ENCODE measurements at places on chromosomes 7 and 10.
A peak's percentile ranks its signal among the peaks of the same experiment; 100 is the strongest.

DNA sequence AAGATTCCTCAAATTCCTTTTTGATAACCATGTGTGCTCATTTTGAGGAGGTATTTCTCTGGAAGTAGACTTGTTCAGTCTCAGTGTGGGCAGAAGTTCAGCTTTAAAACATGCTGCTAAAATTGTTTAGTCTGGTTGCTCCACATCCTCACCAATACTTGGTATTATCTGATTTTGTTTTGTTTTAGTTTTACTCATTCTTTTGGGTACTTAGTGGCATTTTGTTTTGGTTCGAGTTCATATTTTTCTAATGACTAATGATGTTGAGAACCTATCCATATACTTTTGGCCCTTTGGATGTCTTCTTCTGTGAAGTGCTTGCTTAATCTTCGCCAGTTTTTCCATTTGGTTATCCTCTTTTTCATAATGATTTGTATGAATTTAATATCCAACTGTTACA is 694.2 kb upstream of the FZD8 start:
- no peak for DNase-seq

DNA sequence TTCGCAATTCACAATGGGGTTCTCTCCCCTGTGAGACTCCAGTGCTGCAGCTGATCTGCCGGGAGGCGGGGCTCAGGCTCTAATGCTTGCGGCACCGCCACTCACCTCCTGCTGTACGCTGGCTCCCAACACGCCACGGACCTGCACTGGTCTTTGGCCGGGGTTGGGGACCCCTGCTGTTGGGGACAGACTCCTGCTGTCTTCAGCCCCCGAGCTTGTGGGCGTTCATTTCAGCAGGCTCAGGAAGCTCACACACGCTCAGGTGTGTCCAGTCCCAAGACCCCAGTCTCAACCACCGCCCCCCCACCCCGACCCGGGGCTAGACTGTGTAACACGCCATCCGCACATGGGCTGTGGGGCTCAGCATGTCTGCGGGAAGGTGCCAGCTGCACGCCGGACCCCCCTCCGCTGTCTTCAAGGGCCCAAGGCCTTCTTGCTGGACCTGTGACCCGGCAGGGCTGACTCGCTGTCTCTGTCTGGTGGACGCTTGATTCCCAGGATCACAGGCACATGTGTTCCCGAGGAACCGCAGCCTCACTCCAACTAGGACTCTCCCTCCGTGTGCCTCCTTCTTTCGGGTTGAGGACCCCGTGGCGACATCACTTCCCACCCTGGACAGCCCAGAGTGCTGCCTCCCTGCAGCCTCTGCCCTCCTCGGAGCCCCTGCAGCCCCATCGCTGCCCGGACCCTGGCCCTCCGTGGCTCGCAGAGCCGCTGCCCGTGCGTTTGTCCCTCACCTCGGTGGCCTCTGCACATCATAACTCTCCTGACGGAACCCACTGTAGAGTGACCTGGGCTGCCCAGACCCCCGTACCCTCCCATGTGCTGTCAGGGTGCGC is 106.4 kb downstream of the DNAJB6 start:
- peak; percentile 35 for DNase-seq

DNA sequence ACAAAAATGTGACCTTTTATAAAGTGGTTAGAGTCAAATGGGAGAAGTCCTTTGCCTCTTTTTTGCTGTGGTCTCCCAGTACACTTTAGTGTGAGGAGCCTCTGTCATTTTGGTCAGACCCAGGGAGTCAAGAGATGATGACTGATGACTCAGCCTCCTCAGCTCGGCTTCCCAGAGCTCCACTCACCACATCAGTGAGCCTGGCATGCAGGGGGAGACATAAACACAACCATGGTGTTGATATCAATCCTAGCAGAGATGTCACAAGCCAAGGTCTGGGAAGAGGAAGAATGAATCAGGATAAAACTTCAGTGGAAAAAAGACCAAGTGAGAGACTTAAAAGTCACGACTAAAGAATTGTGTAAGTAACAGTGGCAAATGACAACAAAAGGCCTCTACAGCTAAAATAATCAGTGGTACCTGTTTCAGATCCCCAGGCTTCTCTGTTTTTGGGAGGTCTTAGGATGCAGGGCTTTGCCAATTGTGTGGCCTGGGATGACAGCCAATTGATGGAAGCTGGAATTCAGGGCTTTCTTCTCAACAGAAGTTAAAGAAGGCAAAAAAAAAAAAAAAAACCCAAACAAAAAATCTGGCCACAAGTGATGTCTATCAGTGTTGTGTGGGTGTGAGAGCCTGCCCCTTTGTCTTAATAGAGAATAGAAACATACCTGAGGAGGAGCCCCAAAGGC is 50.2 kb downstream of the TFAM start:
- DNase-seq: peak; percentile 44

DNA sequence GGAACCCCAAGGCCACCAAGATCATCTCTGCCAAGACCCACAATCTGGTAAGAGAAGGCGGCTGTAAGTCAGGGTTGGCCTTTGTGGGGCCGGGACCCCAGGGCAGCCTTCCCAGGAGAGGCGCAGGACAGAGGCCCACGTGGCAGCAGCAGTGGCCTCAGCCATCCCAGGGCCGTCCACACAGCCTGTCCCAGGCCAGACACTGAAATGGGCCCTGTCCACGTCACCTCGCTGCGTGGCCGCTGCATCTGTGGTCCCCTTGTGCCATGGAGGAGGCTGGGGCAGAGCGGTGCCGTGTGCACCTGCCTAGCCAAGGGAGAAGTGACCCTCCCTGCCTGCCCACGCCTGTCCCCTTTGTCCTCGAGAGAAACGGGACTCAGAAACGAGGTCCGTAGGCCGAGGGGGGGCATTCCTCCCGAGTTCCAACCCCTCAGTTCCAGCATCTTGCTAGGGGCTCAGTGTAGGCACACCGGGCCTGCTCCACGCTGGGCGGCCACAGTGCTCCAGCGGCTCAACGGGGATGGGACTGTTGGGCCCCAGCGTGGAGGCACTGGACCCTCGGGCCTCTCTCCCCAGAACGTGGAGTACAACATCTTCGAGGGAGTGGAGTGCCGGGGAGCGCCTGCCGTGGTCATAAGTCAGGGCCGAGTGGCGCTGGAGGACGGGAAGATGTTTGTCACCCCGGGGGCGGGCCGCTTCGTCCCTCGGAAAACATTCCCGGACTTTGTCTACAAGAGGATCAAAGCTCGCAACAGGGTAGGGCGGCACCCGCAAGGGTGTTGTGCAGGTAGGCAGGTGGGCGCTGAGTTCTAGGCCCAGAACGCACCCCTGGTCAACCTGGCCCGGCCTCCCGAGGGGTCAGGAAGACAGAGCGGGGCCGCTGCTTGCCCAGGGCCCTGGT is 15.6 kb downstream of the DPYSL4 start:
- DNase-seq: no peak

DNA sequence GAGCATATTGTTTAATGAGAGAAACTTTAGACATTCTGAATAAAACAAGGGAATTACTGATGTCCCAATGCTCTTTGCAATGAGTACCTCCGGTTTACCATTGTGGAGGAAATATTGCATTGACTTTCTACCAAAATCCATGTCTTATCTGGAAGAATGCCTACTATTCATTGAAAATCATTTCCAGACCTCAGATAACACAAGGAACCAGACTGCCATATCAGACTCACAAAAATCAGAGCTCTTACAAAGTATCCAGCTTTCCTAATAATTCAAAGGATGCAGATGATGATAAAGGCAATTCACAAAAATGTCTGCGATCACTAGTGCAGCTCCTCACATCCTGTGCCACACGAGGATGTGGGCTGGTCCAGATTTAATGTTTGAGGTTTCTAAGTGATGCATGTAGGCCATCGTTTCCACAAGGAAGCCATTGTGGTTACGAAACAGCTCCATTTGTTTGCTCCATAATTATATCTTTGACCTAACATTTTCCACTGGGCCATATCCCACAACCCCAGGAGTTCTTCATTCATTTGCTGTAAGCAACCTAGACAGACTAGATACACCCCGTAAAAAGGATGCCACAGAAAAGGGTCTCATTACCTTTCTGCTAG is 831.1 kb upstream of the C7orf33 start:
- DNase-seq: no peak

GRCh38 chr10:61779950-61780659 is 117.4 kb downstream of the CABCOCO1 start:
- DNase-seq: no peak

DNA sequence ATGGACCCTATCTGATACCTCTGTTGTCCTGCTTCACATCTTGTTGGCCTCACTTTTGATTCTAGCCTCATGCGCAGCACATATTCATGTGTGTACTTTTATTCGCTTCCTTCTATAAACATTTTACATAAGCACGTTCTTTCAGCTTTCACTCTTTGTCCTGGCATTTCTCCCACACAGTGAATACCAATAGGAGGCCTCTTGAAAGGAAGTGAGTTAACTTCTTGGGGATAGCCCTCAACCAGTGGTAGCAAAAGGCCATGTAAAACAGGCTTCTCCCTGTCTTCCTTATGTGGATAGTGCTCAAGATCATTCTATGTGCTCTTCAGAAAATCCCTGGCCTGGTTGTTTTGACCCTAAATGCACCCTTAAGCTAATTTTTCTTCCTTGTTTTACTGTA is 633.9 kb upstream of the MBL2 start:
- no peak for DNase-seq

DNA sequence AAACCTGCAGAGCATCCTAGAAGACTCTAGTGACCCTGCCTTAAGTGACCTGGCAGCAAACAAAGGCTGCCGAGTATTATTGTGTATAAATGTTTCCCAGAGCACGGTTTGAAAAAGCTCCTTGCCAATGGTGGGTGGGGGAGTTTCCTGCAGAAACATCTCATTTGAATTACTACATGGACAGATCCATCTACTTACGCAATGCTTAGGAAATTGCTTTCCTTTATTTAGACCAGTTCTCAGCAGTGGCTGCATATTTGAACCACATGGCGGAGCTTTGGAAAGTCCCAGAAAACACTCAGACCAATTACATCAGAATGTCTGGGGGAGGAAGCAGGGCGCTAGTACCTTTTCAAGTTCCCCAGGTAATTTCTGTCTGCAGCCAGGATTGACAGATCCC is 560.9 kb downstream of the SDK1 start:
- DNase-seq: no peak

DNA sequence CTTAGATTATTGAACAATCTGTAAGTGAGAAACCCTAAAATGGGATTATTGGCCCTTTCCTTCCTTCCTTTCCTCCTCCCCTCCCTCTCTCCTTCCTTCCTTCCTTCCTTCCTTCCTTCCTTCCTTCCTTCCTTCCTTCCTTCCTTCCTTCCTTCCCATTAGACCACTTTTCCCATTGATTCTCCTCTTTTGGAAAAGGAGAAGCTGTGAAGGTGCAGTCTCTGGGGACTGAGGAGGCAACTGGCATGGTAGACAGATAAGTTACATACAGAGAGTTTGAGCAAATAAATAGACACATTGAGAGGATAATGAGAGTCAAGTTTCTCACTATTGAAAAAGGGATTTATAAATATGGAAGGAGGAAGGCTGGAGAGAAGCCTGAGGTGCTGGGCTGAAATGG is 45.0 kb upstream of the CCDC7 start:
- no peak for DNase-seq

DNA sequence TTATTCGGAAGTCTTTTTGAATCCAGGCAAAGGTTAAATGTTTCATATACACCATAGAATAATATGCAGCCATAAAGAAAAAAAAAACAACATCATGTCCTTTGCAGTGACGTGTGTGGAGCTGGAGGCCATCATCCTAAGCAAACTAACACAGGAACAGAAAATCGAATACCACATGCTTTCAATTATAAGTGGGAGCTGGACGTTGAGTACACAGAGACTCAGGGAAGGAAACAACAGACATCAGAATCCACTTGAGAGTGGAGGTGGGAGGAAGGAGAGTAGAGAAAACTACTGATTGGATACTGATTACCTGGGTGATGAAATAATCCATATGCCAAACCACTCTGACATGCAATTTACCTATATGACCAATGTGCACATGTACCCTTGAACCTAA is 293.4 kb downstream of the KLF6 start:
- DNase-seq: no peak

GRCh38 chr7:1678571-1679325 is 8.7 kb downstream of the ELFN1 start:
- peak; percentile 36 for DNase-seq

DNA sequence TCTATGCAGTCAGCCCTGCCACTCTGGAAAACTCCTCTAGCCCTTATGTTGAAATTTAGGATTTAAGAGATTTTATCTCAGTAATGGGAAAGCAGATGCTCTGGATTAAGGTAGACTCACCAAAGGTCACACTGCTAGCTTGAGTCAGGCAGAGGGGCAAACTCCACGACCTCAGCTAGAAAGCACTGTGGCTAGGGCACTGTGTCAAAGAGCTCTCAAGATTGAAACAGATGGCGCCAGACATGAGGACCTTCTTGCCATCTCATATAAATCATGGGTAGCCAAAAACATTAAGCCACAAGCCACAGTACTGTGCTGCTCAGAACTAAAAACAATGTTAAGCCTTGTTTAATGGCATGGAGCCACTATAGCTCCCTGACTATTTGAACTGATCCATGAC is 188.7 kb downstream of the DNAJC1 start:
- no peak for DNase-seq

DNA sequence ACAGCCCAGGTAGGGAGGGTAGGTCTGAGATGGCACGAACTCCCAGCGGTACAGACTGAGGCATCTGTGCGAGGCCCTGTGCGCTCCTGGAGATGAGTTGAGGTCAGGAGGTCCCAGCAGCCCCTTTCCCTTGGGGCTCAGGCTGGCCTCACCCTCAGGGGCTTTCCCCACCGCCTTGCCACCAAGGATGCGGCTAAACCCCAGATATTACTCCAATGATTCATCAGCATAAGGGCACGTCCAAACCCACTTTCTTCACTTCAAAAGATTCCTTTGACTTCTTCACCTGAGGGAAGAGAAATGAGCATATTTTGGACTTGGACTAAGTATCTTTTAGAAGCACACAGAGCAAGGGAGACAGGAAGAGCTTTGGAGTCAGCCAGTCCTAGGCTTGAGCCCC is 20.3 kb downstream of the UROS start:
- no peak for DNase-seq

DNA sequence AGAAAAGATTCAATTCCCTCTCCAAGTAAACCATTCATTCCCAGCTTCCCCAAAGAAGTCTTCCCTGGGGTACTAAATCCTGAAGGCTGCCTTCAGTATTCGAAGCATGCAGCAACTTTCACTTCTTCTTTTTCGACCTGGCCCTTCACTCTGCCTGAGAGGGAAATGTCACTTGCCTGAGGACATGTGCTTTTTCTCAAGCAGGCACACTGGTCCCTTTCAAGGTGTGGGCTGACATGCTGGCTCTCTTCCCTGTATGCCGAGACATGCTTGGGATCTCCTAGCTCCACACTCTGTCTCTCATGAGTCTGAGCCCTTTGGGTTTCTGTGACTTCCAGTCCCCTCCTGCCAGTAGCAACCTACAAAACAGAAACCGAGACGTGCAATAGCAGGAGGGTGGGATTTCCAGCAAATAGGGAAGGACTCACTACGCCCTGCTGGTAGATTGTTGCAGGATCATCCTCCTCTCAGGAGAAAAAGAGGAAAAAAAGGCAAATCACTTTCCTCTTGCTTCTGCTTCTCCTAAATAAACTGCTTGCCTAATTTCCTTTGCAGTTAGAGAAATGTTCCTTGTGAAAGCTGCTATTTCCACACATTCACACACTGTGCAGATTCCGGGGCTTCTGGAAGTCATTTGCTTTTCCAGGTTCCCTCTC is 33.5 kb downstream of the FIGNL1 start:
- DNase-seq: no peak

All from activated CD8-positive, alpha-beta memory T cell treated with anti-CD3 and anti-CD28 coated beads, Interleukin-2, amount 10 ng/mL, durations not matched to agents 7 days and 5 days (primary cell).